ENCODE measurements at places on chromosomes 6 and 20.

DNA sequence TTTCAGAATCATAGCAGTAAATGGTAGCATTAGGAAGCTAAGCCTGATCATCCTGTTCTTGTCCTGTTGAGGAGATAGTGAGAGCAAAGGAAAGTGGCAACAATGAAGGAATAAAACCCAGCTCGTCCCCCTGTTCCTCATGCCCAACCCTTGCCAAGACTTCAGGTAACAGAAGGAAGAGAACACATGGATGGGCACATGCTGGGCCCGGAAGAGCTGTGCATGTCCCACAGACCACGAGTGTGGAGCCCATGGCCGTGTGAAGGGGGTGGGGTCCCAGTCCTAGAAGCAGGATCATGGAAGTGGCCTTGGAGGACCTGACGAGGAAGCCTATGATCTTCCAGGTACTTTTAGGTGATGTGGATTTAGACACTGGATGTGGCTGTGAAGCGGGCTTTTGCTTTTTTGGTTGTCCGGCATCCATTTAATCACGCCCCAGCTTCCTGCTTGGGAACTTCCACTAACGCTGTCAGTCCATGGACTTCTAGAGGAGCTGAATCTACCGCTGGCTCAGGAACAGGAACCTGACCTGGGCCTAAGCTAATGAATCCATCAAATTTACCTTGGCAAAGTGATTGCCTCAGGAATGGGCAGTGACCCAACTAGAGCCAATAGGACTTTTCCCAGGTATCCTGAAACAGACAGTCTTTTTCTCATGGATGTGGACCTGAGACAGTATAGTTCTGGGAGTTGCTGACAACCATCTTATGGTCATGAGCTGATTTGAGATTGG is 79.3 kb upstream of the ARMC2 start:
- DNase-seq = no peak

- DNase-seq = no peak
Measured at GRCh38 chr6:163319609-163320366, 94.7 kb upstream of the QKI start.

GRCh38 chr6:137284811-137285110 is 65.6 kb upstream of the IFNGR1 start:
- no peak for DNase-seq

GRCh38 chr6:13378669-13379590 is 50.6 kb upstream of the TBC1D7 start:
- DNase-seq = no peak

GRCh38 chr6:5827056-5827904 is 179.4 kb downstream of the NRN1 start:
- DNase-seq = no peak

GRCh38 chr6:68758559-68758958 is 123.5 kb downstream of the ADGRB3 start:
- DNase-seq = no peak

DNA sequence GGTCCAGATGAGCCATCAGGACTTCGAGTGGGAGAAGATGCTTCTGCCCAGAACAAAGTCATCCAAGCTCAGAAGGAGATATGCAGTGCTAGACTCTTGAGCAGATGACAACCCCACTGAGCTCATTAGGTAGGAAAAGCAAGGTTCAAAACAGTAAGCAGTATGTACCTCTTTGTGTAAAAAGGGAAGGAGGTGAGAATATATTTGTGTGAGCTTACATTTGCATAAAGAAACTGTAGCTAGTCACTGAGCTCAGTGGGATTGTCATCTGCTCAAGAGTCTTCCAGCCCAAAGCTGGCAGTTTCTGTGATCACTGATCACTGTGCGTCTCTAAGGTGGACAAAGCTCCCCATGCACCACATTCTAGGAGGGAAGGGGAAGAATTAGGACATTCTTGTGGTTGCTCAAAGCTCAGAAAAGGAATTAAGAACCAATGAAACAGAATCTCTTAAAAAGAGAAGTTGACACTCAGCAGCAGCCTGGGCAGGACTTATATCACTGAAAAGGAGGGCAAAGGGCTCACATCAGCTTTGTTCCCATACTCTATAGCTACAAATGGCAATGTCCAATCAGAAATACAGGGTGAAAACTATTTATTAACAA is 90.0 kb upstream of the MAFB start:
- DNase-seq = no peak

DNA sequence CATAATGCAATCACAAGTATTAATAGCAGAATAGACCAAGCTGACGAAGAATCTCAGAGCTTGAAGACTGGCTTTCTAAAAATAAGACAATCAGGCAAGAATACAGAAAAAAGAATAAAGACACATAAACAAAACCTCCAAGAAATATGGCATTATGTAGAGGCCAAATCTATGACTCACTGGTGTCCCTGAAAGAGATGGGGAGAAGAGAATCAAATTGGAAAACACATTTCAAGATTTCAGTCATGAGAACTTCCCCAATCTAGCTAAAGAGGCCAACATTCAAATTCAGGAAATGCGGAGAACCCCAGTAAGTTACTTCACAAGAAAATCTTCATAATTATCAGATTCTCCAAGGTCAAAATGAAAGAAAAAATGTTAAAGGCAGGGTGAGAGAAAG is 69.0 kb upstream of the PDE7B start:
- no peak for DNase-seq

DNA sequence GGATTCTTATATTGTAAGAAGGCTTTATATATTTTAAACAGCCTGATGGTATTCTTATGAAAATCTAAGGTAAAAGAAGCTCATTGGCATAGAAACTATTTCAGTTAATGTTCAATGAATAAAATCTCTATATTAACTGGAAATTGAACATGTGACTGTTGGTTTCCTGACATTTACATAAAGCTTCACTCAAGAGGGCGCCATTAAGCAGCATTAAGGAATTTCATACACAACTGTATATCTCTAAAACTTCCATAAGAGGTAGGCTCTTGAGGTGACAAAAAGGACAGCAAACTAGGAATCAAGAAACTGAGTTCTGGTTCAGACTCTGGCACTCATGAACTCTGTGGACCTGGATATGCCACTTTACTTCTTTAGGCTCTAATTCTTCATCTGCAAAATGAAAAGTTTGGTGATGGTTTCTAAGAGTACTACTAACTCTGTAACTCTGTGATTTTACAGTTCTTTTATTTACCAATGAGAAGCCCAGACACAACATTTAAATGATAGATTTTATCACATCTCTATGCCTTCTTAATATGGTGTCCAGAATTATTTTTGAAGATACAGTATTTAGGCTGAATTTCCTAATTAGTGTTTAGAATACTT is 147.5 kb downstream of the FLRT3 start:
- peak; percentile 0 for DNase-seq

DNA sequence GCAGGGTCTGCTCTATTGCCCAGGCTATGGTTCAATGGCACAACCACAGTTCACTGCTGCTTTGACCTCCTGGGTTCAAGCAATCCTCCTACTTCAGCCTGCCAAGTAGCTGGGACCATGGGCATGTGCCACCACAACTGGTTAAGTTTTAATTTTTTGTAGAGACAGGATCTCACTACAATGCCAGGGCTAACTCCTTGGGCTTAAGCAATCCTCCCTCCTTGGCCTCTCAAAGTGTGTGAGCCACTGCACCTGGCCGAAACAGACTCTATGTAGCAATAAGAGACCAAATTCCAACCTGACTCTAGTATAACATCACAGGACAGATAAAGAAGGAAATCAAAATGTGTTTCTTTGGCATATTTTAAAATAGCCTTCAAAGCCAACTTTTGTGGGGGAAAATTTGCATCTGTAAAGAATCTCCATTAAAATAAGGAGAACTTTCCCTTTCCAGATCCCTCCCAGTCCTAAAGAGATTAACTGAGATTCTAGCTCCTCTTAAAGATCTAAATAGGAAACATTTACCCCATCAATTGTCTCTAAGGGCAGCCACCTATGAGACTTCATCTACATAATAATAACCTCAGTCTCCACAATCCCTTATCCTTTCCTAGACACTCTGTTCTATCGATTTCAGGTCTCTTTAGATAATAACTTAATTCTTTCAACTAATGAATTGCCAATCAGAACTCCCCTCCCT is 94.7 kb upstream of the PLCB4 start:
- no peak for DNase-seq

GRCh38 chr20:24755411-24755922 is 193.6 kb upstream of the CST7 start:
- no peak for DNase-seq

- no peak for DNase-seq
Measured at GRCh38 chr6:26086211-26086610, 1.0 kb upstream of the HFE start.

DNA sequence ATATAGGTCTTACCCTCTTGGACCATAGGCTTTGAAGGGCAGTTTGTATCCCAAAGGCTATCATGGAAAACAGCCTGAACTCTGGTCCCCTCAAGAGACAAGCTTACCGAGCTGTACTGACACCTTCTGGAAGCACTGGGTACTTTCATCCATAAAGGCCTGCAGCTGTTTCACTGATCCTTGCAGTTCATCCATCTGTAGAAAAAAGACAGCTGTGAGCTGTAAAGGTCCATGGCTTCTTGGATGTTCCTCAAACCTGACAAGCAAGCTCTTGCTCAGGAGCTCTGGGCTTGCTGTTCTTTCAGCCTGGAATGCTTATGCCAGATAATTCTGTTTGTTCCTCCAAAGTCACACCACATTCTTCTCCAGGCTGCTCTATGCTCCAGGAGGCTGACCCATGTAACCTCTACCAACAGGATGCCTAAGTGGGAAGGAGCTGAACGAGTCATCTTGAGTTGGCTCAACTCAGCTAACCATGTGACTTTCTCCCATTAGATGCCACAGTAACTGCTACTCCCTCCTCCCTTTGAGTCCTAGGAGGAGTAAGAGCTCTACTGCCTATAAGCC is 8.8 kb upstream of the NDRG3 start:
- DNase-seq = no peak

DNA sequence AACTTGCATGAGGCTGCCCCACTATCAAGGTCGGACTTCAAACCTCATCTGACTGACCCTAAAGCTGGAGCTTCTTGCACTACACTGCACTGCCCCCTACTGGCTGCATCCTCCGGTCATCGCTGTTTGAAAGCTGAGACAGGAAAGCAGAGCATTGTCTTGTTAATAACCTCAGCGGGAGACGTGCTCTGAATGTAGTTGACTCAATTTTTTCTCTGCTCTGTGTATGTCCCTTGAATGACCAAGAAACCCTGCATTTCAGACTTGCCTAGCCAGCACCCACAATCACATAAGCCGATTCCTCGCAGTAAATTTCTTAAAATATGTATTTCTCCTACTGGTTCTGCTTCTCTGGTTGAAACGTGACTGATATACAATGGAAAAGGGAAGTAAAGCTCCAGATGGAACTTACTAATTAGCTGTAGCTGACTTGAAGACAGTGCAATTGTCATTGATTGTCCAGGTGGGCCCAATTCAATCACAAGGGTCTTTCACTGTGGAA is 27.8 kb downstream of the TCF21 start:
- DNase-seq = peak; percentile 82

- DNase-seq = no peak
Measured at GRCh38 chr6:42193491-42193894, 1.3 kb downstream of the GUCA1B start.

DNA sequence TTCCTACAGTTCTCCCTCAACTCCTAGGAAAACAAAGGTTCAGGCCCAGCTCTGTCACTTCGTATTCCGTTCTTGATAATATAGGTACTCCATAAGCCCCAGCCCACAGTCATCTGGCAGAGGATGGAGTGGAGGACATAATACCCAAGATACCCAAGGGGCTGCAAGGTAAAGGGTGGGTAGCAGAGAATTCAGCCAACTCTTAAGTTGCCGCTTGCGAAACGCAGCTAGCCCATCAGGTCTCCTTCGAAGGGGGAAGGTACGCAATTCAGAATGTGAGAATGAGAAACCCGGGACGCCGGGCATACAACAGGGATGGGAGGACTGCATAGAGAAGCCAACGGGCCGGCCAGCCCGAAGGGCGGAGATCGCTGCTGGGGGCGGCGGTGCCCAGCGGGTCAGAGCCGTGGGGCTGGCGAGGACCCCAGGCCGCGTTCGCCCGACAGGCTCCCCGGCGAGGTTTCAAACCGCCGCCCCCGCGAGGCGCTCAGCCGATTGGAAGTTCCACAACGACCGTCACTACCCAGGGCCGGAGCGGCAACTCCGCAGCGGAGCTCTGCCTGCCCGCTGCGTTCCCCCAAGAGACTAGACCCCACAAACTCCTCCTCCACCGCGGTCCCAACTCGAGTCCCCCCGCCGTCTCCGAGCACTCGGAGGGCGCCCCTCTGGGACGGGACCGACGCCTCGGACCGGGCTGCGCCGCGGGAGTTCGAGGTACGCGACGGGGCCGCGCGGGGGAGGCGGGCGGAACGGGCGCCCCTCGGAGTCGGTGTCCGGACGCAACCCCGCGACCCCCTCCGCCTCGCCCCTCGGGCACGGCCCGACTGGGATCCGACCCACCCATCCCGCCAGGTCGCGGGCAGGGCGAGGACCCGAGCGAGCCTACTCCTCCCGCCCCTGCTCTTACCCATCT is 911 bp downstream of the CDK19 start:
- no peak for DNase-seq

DNA sequence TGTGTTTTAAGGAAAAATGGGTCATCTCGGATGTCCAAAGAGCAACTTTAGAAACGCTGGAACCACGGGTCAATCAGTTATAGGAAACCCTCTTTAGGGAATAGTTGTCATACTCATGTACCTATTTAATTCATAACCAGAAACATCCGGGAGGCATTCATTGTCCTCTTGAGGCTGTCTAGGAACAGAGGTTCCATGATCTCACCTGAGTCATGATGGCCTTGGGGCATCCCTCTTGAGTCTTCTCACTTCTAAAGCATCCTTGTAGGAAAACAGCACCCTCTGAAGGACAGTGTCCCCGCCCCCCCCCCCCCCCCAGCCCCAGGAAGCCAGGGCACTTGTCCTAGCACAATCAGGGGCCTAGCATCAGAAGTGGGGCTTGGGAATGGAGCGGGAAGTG is 46.3 kb upstream of the CDH4 start:
- no peak for DNase-seq

GRCh38 chr20:31910071-31910803 is 39.8 kb downstream of the TTLL9 start:
- DNase-seq = no peak

- DNase-seq = no peak
Measured at GRCh38 chr6:68633281-68633971, 1.7 kb upstream of the ADGRB3 start.

- no peak for DNase-seq
Measured at GRCh38 chr6:25927178-25927577, 3.3 kb downstream of the SLC17A2 start.

GRCh38 chr20:24647713-24648112 is 178.3 kb downstream of the SYNDIG1 start:
- DNase-seq = no peak

DNA sequence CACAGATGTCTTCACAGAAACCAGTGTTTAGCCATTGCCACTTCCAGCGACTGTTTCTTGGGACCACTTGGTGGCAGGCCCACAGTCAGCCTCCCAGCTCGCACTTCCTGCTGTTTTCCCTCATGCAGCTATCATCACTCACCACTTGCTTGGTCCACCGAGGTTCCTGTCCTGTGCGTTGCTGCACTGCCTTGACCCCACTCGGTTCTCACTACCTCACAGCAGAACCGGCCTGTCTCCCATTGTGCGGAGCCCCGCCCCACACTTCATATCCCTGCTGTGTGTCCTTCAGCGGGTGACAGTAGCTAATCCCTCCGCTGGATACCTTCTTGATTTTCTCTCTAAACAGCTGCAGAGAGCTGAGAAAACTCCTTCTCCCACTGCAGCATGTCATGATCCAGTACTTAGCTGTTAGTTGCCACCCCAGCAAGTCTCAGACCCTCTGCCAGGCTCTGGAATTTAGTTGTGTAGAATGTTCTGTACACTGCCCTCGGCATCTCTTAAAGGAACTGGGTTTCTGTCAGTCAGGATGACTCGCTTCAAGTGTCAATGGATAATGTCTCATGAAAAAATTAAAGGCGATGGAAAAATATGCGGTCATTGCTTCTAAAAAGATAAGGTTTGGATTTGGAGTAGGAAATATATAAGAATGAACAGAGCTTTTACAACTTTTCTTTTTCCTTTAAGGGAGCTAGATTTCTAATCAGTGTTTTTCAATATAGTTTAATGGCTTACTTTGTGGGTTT is 208.0 kb downstream of the FARS2 start:
- no peak for DNase-seq

Measured in NCI-H2107 (cell line).